NB4 (cell line): ENCODE measurements at places on chromosomes 11 and 22.

GRCh38 chr11:12408156-12408770, 30.9 kb downstream of the PARVA start:
- no peak for DNase-seq

GRCh38 chr11:16985297-16985696, 28.9 kb downstream of the PLEKHA7 start:
- DNase-seq, result no peak

- DNase-seq, result no peak
These were observed 3.9 kb upstream of the RAB38 start for GRCh38 chr11:88179141-88179540.

DNA sequence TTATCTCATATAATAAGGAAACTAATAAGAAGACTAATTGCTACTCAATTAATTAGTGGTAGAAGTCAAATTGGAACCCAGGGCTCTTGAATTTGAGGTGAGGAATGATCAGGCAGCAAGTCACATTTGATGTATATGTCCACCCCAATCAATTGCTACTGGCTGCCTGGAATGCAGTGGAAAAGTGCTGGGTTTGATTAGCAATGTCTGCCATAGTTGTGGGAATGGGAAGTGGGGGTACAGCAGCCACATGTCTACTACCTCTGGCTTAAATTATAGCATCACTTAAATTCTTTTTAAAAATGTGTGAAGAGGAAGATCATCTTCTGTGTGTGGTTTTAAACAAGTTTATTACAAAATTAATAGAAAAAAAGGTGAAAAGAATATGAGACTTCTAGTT, 50.8 kb upstream of the NAV2 start:
- DNase-seq, result no peak

DNA sequence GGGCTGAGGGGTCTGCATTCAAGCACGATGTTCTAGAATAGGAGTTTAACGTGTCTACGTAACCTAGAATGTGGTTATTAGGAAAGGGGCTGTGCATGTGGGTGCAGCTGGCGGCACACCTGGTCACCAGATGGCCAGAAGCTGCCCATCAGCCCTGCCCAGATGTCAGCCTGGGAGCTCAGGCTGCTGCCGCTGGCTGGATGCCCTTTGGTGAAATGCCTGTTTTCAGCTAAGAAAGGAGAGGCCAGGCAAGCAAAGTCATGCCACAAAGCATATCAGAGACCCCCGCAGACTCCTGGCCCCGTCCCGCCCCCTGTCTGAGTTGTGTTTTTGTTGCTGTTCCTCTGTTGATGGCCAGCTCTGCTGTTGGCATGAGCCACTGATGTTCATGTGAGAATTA, 11.3 kb upstream of the ADORA2A start:
- no peak for DNase-seq
